ENCODE measurements at places on chromosomes 7 and 10. TPM values are rescaled to one million over a fixed set of nuclear protein-coding genes. Genes with fewer than 3 reads are reported as not detected.

The LIPK gene
- not detected for total RNA-seq

The PDE1C gene
- total RNA-seq, result 100 TPM

The PLXNA4 gene
- not detected for total RNA-seq

The COL17A1 gene
- 3.7 TPM for total RNA-seq

The OR2A7 gene
- total RNA-seq, result not detected

The ABCB4 gene
- 3.1 TPM for total RNA-seq

The ATG9B gene
- total RNA-seq, result not detected

The ERV3-1 gene
- total RNA-seq, result 11.8 TPM

The CPXM2 gene
- total RNA-seq, result not detected

The FAM24B gene
- 8.2 TPM for total RNA-seq

The ACTA2 gene
- 6.1 TPM for total RNA-seq

The SPACDR gene
- total RNA-seq, result 0.38 TPM

The NOS3 gene
- total RNA-seq, result not detected

The OR6B1 gene
- not detected for total RNA-seq

The CYP2C8 gene
- total RNA-seq, result not detected

The SEMA3E gene
- 0.61 TPM for total RNA-seq

The CALML3 gene
- total RNA-seq, result not detected

The PRPS1L1 gene
- total RNA-seq, result not detected

The SPDYE2B gene
- total RNA-seq, result not detected

The GTF2IRD1 gene
- 16.1 TPM for total RNA-seq

The ABI1 gene
- total RNA-seq, result 22.6 TPM

The MEOX2 gene
- 52.5 TPM for total RNA-seq

The HECW1 gene
- 2.5 TPM for total RNA-seq

The TRPV5 gene
- total RNA-seq, result 0.05 TPM

The GPR26 gene
- total RNA-seq, result not detected

The RP9 gene
- total RNA-seq, result 51.4 TPM

The OR6V1 gene
- not detected for total RNA-seq

The TIAL1 gene
- 54.3 TPM for total RNA-seq

The ANKRD61 gene
- total RNA-seq, result 0.19 TPM

The FKBP6 gene
- total RNA-seq, result not detected

The SPDYE11 gene
- not detected for total RNA-seq

The CYP3A4 gene
- not detected for total RNA-seq

The HOXA4 gene
- 2.9 TPM for total RNA-seq

The SMARCD3 gene
- total RNA-seq, result 15.9 TPM

The ANKRD22 gene
- not detected for total RNA-seq

Measured in A375 (cell line).